ENCODE measurements at places on chromosomes 3 and 15.

- no peak for DNase-seq
Measured at GRCh38 chr15:61743345-61743909, 316.8 kb downstream of the VPS13C start.

DNA sequence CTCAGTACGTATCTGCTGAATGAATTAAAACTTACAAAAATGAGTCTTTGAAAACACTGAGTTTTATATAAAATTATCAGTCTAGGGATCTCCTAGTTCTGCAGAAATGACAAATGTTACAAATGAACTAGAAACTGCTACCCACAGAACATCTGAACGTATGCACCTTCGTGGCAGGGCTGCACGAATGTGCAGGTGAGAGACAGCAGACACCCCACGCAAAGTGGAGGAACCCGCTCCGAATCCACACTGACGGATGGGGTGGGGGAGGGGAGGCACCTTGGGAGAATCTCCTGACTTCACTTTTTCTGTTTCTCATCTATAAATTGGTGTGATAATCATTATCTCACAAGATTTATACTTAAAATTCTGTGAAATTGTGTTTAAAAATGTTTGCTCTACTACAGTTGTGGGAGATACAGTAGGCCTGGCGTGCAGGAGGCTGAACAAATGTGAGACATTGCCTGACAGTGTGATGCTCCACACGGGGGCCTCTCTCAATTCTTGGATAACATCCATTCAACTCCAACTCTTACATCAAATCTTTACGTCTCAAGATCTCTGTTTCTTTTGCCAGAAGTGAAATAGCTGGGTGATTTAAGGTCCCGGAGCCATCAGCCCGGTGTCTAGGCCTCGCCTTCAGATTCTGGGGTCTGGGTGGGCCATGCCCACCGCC is 86.9 kb downstream of the ATP10A start:
- no peak for DNase-seq

DNA sequence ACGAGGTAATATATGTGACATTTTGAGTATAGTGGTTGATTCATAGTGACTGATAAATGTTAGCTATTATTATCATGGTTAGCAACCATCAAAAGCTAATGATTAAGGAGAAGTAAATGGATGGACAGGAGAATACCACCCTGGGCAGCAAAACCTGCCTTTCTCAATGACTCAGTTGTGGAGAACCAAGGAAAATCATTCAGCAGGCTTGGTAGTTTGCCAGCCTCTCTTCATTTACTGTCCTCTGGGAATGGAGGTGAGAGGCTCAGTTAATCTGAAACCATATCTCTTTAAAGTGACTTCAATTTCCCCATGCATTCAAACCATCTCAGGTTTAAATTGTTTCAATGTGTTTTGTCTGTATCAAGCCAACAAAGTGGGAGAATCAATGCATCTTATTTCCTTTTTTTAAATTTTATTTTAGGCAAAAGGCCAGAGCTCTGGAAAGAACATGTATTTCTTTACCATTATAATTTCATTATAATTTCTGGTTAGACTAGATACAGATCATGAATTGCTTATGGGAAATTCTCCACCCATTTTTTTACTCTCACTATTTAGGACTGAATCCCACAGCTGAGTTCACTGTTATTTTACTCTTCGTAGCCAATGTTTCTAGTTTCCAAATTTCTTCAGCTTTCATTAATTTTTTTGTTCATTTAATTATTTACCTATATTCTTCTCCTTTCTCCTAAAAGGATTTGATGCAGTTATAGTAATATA is 2.7 kb downstream of the TM4SF18 start:
- DNase-seq: no peak

GRCh38 chr3:139897759-139898158 is 37.2 kb upstream of the CLSTN2 start:
- no peak for DNase-seq

DNA sequence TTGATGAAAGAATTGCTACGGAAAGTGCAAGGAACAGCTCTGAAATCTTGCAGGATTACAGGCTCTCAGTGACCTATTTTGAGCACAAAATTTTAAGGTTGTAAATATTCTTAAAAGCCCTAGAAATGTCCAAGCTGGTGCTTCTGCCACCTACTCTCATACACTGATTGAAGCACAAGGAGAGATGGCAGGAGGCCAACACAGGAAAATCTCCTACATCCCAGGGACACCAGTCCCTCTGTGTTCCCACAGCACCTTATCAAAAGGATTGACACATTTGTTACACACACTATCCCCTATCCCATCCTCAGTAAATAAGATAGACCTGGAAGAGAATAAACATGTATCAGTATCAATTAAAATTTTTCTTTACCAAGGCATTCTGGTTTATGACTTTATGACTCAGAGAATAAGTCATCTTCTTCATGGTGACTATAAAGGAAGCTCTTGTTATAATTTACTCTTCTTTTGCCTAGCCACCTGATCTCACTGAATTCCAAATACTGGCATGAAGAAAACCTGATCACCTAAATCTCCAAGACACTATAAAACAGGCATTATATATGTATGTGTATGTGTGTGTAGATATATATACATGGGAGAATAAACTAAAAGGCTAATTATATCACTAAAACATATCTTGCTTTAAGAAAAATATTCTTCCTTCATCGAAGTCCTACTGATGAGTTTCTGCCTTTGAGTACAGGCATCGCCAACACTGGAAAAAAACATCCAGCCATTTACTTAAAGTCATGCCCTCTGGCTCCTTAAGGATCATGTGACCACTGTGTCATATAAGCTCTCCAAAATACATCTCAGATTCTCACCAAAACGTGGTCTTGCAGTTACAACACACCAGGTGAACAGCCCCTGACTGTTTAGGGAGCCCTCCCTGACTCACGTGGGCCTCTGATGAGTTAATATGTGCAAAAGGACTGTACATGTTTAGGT is 208.1 kb upstream of the NR2F2 start:
- DNase-seq: no peak

GRCh38 chr15:68791431-68792283 is 29.0 kb downstream of the ANP32A start:
- peak; percentile 80 for DNase-seq

- DNase-seq: peak; percentile 57
Measured at GRCh38 chr15:25862472-25863110, 536 bp downstream of the ATP10A start.

- DNase-seq: no peak
Measured at GRCh38 chr3:50238549-50239026, 2.6 kb downstream of the GNAI2 start.

GRCh38 chr15:34179234-34179633 is 30.7 kb downstream of the KATNBL1 start:
- no peak for DNase-seq

GRCh38 chr3:13715961-13716360 is 163.9 kb downstream of the WNT7A start:
- no peak for DNase-seq

- no peak for DNase-seq
Measured at GRCh38 chr15:67458331-67459029, 62.5 kb upstream of the C15orf61 start.

DNA sequence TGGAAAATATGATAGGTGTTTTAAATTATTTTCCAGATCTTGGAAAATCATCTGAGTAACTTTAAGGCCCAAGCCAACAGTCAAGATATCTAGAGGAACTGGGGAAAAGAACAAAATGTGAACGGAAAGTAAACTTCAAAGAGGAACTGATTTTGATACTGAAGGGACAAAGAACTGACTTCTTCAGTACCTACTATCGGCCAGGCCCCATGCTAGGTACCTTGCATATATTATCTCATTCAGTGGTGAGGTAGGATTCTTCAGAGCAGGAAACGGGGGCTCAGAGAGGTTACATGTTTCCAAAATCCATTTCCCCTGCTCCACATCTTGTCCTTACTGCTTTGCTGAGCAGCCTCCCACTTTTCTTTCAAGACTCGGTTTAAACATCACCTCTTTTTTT is 9.8 kb upstream of the ZNF710 start:
- DNase-seq: no peak

DNA sequence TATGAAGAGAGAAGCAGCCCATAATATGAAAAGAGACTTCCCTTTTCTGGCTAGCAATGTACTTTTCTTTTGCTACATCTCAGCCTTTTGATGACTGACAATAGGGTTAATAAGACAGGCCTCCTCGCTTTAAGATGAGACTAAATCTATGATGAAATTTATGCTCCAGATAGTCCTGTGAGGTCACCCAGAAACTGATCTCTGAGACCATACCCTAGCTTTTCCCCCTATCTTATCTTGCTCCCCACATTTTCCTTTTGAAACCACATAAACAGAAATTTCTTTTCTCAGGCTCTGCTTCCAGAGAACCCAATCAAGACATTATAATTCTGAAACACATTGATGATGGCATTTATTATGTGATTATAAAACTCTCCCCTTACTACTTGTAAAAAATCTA is 168.8 kb upstream of the CADM2 start:
- no peak for DNase-seq
